MM.1S (cell line): ENCODE measurements at places on chromosomes 7 and 10.

DNA sequence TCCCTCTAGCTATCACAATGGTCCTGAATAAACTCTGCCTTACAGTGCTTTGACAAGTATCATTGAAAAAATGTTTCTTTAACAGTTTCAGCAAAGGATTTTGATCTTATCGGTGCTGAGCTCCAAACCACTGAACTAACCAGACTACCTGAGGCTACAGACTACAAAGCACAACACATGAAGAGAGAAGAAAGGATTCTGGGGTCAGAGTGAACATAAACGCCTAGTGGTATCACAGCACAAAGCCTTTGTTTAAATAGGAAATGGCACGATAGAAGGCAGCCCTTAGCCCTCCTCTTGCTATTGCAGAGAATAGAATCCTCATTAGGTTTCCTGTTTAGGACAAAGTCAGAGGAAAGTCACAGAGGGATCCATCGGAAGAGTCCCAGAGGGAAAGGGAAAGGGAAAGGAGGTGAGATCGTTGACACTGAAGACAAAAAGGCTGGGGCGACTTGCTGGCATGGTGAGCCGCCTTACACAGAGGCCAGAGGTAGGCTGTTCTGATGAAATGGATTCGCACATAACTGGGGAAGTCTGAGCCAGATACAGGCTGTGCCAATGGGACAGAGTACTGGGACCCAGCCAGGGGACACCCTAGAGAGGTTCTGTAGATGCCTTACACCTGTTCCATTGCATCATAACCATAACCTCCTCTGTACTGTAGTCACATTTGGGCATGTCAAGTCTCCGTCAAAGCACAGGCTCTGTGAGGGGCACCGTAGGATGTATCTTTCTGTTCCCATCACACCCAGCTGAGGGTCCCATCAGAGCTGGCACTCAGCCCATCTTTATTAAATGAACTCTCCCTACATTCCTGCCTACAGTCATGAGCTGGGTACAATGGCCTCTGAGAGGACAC is 71.5 kb downstream of the XPNPEP1 start:
- no peak for DNase-seq

DNA sequence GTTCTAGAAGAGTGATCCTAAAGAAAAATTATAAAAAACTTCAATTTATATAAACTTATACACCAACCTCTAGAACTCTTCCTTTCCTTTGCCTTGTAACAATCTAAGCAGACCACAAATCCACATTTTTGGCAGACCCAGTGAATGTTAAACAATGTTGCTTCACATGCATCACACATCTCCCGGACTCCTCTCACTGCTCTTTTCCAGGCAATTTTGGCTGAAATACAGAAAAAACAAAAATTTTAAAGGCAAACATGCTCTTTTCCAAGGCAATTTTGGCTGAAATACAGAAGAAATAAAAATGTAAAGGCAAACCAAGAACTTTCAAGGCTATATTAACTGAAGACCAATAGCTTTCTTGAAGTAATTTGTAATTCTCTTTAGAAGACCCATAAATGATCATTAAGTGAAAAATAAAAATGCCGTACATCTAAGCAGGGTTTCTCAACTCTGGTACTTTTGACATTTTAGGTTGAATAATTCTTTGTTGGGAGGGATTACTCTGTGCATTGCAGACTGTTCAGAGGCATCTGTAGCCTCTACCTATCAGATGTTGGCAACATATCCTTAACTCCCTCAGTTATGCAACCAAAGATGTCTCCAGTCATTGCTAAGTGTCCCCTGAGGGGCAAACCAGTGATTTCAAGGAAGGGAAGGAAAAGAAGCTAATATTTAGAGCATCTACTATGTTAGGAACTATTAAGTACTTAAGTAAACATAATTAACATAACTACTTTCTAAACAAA is 64.4 kb downstream of the NRBF2 start:
- DNase-seq, result no peak

- no peak for DNase-seq
Observed at GRCh38 chr10:393787-394438, 258.7 kb downstream of the ZMYND11 start.

GRCh38 chr10:22049635-22050034 is 46.1 kb upstream of the DNAJC1 start:
- DNase-seq, result no peak

GRCh38 chr7:111835066-111835465 is 272.8 kb upstream of the IMMP2L start:
- DNase-seq, result no peak

DNA sequence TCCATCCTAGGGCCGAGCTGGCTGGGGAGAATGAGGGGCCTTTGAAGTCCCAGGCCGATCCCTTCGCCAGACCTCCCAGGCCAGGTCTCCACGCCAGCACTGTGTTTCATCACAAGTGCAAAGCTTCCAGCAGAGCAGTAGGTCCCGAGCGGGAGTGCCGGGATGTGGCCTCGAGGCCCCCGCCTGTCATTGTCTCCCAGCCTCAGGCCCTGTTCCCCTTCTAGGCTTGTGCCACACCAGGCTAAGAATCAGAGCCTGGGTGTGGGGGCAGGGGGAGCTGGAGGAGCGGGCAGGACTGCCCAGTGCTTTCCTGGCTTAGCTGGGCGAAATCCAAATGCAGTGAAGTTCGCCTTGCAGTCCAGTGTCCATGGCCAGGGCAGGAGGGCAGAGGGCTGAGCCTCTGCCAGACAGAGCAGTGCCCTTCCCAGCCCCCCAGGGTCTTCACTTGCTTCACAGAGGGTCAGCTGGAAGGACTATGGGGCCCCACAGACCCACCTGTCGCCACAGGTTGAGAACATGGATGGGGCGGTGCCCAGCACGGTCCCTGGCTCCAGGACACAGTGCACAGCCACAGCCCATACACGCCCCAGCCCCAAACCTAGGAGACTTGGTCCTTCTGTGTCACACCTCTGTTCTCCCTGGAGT is 20.2 kb upstream of the PFKFB3 start:
- DNase-seq, result no peak

DNA sequence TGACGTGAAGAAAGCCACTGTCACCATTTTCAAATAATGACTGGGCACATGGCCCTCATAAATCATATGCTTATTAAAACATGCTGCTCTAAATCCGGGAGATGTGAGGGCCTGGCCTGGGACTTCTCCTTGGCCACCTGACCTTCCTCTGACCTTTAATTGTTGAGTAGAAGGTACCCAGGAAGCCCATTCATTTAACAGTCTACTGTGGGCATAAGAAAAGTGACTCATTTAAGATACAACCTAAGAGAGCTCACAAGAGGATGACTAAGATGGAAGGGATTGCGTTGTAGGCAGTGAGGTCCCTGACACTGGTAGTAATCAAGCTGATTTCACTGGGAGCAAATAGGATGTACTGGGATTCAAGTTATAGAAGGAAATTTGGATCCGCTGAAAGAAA is 203.4 kb upstream of the GPR26 start:
- no peak for DNase-seq

- DNase-seq, result no peak
Observed at GRCh38 chr7:87404674-87405073, 59.2 kb downstream of the CROT start.

GRCh38 chr7:51262796-51263531 is 53.6 kb downstream of the COBL start:
- DNase-seq, result no peak

DNA sequence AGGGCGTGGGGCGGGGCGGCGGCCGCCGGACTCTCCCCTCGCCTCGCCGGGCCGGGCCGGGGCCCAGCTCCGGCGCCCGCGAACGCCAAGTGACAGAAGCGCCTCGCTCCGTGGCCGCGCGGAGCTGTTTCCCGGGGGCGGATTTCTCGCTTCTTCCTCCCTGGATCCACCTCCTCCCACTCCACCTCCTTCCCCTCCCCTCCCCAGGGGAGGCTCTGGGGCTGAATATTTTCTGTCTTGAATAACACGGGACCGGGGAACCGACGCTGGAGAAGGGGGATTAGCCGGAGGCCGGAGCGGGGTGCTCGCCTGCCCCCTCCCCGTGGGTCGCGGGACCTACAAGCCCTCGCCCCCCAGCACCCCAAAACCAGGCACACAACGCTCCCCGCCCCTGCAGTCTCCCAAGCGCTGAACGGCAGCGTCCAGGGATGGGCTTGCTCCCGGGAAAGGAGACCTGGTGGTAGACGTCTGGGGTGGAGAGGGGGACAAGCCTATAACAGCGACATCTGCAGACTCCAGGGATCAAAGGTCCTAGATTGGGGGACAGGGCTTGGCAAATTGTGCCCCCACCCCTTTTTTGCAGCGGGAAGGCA is at the start of gene ARHGAP21:
Gene ARHGAP21, minus strand, starts transcription at position 100 of the 593 bp plus-strand sequence. CDS start 1,988 bp downstream, outside the sequence.
- DNase-seq, result peak; percentile 51

DNA sequence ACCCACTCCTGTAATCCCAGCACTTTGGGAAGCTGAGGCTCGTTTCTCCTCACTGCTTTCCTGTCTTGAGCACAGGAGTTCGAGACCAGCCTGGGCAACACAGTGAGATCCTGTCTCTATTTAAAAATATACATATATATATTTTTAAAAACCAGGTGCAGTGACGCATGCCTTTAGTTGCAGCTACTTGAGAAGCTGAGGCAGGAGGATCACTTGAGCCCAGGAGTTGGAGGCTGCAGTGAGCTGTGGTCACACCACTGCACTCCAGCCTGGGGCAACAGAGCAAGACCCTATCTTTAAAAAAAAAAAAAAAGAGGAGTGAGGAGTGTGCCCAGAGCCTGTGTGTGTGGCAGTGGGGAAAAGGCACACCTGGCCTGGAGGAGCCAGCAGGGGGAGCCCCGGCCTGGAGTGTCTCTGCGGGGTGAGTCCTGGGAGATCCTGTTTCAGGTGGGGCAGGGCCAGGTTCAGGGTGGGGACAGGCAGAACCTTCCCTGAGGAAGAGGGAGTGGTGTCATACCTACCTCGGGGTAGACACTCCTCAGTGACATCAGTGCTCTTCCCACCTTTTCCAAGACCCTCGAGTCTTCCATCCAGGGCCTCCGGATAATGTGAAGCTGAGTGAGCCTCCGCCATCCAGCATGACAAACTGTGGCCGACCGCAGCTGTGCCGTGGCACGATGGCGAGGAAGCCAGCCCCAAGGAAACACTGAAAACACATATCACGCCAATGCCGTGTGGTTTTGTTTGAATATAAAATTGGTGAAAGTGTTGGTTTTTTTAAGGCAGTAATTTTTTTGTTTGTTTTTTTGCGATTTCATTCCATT is 9.0 kb upstream of the ARPC1B start:
- peak; percentile 36 for DNase-seq

DNA sequence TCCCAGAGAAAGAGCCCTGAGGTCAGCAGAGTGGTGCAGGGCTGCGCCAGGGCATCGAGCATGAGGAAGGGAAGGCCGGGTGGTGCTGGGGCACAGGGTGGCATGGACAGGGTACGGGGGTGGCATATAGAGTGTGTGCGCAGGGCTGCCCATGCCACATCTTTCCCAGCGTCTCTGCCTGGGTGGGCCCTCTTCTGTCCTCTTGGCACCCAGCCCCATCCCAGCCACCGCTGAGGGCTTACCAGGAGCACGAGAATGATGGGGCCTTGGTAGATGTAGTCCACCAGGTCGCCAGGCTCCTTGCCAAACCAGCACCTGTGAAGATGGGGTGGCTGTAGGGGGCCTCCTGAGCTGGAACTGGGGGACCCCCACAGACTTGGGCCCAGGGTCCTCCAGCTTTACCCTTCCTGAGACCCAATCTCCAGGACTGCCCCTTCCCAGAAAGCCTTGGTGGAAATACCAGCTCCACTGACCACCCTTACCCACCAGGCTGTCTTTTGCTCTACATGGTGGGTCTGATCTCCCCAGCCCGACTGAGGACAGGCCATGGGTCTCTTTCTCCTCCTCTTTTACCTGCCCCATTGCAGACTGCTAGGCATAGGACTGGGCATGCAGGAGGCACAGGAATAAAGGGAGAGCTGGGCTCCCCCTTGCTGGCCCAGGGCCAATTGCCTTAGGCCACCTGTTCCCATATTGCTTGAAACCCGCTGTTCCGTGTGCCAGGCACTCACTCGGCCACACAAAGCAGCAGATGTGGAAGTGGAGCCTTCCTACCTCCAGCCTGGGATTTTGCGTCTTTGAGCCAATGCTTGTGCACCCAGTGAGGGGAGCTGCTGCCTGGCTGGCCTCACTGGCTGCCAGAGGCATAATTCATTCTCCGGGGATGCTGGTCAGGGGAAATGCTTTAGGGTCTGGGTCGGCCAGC is 21.7 kb downstream of the CRHR2 start:
- no peak for DNase-seq

DNA sequence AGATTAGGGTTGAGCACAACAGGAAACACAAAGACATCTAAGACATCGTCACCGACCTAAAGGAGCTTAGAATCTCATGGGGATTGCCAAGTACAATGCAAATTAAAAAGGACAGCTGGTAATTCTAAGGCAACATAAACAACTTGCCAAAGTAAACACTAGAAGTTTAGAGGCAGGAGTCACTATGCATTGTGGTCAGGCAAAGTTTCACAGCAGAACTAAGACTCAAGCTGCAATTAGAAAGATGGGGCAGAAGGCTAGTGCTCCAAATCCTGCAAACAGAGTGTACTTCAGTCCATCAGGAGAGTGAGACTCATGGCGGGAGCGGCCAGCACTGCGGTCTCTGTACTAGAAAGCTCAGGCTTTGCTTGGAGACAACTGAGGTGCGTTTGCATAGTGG is 52.7 kb downstream of the HIPK2 start:
- DNase-seq, result no peak

GRCh38 chr10:73786512-73786885 is 1.1 kb downstream of the ZSWIM8 start:
- peak; percentile 7 for DNase-seq

GRCh38 chr10:105473170-105473569 is 832.1 kb downstream of the SORCS3 start:
- no peak for DNase-seq

DNA sequence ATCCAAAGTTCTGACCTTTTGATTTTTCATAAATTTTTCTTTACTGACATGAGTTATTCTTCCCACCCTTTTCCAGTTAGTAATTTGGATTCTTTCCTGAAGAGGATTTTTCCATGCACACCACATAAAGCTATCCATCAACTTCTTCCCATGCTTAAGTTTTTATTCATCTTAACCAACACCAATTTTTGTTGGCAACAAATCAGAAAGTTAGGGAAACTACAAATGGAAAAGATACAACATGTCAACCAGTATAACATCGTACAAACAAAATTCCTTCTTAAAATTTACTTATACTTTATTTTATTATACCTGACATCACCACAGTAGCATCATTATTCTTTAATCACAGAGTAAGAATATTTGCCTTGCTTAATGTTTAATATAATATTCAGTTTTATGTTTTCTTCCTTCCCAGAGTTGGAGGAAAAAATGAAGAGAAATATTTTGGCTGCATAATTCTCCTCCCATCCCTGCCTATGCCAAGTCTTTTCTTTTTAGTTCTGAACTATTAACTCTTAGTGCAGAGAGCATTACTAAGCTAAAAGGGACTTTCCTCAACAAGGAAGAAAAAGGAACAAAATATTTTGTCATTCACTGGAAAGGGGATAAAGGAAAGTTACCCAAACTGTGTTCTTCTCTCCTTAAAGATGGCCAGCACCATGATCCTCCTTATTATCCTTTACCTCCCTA is 67.5 kb upstream of the MEOX2 start:
- DNase-seq, result no peak

GRCh38 chr7:105295596-105296352 is 92.9 kb downstream of the SRPK2 start:
- no peak for DNase-seq

GRCh38 chr10:4331150-4331549 is 494.9 kb upstream of the AKR1E2 start:
- DNase-seq, result no peak
